ENCODE measurements at places on chromosomes 12 and 14.
A peak's percentile ranks its signal among the peaks of the same experiment; 100 is the strongest.

- DNase-seq = no peak
These were observed 44.3 kb upstream of the HELB start for GRCh38 chr12:66258011-66258410.

DNA sequence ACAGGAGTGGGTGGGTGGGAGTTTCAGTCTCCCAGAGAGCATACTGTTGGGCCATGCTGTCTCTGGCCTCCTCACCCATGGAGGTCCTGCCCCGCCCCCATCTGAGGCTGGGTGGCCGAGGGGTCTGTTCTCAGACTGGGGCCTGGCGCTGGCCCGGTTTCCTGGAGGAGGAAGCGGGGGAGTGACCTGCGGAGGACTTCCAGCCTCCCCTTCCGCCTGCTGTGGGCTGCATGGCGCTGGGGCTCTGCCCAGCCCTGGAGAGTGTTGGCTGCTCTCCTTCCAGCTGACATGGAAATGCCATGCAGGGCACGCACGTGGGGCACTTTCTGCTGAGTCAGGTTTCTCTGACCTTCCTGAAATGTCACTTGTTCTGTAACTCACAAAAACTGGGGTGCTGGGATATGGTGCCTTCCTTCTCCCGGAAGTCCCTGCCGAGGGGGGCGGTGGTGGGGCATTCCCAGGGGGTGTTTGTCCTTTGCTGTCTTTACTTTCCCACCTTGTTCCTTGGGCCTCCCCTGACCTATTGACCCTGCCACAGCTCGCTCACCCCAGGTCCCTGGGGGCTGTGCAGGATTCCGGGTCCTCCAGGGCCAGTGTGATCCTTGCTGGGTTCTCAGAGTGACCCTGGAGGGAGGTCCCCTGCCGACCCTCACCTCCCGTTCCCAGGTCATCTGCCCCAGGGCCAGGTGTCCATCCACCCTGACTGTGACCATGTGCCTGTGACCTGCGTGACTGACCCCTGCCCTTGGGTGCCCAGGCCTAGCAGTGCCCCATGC is 23.6 kb downstream of the PACS2 start:
- DNase-seq = no peak

DNA sequence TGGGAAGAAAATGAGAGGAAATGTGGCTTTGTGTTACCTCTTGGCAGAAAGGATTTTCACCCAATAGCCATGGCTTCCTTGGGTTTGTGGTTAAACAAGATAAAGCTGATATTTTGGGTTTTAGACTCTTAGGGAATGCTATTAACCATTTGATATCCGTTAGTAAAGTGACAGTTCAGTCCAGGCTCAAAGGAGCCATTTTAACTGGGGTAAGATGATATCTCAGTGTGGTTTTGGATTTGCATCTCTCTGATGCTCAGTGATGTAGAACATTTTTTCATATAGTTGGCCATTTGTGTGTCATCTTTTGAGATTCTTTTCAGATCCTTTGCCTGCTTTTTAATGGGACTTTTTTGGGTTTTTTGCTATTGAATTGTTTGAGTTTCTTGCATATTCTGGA is 30.1 kb downstream of the IFT43 start:
- DNase-seq = no peak

- no peak for DNase-seq
These were observed 179.6 kb downstream of the RASSF9 start for GRCh38 chr12:85656561-85656960.

DNA sequence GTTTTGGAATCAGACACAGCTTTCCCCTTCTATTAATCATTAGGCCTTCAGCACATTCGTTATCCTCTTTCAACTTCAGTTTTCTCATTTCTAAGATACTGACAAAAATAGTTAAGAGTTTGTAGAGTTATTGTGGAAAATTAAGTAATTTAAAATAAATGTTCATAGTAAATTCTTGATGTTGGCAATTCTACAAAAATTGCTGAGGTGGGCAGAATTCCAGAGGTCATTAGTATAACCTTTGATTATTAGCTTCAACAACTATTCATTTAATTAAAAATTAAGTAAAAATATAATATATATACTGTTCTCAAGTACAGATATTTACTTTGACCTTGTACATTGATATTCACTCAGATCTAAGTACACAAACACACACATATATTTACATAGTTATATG is 58.5 kb downstream of the DIO2 start:
- no peak for DNase-seq

DNA sequence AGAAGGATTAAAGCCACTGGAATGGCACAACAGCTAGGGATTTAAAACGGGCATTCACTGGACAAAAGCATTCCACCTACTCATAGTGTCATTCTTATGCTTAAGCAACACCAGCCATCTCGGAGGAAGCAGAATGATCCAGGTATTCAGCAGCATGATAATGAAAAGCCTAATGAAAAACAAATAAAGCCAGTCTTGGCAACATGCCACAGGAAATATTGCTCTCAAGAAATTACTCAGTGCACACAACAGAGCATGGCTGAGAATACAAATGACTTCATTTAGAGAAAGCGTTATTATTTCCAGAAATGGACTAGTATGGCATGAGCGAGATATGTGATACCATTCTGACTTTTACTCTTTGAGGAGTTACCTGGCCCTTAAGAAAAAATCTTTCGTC is 442.2 kb downstream of the APAF1 start:
- no peak for DNase-seq

DNA sequence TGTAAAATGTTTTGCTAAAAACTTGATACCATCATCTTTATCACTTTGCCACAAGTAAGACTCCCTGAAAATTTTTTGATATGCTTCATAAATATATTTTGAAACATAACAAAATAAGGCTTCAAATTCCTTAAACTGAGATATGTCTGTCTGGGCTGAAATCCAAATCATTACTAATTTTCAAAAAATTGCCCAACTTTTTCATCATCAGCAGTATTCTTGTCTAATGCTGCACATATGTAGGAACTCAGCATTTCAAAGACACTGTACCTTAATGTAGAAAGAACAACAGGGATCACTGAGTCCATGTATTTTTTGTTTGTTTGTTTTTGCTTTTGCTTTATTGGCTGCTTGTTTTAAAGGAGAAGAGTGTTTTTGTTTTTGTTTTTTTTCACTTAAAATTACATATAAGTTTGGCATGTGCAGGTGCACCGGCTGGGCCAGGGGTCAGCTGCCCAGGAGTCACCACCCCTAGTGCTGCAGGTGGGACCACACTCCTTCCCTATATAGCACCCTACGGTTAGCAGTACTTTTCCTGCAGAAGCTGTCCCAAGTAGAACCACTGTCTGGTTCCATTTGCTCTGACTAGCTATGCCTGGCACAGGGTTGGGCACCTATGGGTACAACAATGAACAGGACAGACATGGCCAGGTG is 231.2 kb downstream of the PIK3C2G start:
- peak; percentile 7 for DNase-seq

DNA sequence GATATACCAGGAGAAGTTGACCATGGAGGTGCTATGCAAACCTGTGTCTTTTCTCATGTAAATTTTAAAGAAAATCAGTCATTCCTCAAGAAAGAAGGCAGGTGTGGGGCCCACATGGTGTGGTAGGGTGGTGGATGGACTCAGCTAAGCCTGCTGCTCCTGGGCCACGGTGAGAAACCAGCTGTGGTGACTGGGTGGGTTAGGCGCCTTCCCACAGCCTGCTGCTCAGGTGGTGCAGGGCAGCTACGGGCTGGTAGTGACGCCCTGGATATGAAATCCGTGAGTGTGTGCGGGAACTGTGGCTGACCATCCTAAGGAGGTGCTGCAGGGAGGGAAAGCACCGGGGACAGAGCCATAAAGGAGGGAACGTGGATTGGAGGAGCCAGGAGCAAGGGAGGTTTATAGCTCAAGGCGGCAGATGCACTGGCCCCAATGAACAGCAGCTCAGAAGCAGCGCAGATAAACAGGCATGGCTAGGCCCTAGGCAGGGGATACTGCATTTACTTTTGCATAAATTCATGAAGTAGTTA is 408.8 kb downstream of the FUT8 start:
- no peak for DNase-seq

GRCh38 chr12:12138203-12139154 is 67.7 kb downstream of the BCL2L14 start:
- no peak for DNase-seq

- no peak for DNase-seq
These were observed 66.4 kb downstream of the UNC79 start for GRCh38 chr14:93496856-93497741.

- DNase-seq = no peak
These were observed 48.3 kb downstream of the ZFYVE21 start for GRCh38 chr14:103763730-103764488.

Measured in foreskin fibroblast (primary cell).